NCI-H82 (cell line): ENCODE measurements at places on chromosomes 3 and 15.

DNA sequence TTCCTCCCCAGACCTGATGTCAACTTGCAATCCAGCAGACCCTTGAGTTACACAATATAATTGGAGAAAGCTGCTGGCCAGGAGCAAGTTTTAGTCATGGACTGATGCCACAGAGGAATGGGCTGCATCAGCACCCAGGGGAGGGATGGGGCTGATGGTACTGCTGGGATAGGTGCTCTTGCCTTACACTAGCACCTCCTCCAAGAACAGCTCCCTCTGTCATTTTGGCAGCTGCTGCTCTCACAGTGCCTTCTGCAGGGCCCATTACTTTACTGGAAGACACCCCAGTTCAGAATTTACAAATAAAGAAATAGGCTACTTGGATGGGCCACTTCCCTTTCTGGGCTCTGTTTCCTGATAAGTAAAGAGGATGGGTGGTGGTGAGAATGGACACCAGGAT is 85.3 kb upstream of the RORA start:
- DNase-seq = no peak

- peak; percentile 25 for DNase-seq
These were observed 113.5 kb downstream of the GMPS start for GRCh38 chr3:155983834-155984474.

DNA sequence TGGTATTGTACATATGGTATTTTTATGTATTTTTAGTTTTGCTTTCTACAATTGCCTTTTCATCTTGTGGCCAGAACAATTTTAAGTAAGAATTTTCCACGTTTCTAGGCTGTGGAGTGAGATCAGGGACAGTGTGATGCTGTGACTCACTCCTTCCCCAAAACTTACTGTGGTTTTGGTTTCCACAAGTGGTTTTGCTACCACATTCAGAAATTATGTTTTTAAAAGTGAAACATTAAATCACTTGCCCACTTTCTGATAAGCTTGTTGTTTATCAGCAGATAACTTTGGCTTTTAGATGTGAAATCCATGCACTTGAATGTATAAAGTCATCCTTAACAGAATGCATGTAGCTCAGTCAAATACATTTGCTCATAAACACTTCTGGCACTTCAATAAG is 192.2 kb upstream of the THRB start:
- DNase-seq = no peak

DNA sequence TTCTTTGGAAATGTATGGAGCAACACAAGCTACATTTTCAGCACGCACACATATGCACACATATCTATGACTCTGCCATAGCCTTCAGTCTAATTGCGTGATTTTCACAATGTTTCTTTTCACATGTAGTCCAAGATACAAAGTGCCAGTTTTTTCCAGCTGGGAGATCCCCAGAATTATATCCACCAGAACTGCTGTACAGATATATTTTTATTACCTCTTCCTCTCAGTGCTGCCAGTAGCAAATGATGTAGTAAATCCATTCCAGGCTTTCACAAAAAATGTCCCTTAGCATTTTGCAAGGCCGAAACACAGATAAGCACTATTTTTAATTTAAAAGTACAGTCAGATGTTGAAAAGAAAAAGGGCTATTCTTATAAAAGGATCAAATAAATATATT is 719.8 kb upstream of the SEMA6D start:
- DNase-seq = no peak

DNA sequence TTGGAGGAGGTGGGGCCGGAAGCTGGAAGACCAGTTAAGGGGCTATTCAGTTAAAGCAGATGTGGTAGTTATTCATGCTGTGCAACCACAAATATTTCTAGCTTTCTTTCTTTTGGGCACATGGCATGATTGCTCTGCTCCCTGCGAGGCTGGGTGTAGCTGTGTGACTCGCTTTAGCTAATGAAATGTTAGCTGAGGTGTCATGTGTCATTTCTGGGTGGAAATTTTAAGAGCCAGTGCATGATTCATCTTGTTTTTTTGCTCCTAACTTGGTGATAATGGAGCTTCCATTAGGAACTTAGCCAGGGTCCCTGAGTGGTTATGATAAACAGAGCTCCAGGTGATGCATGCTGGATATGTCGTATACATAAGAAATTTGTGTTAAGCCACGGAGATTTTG is 300.6 kb downstream of the SATB1 start:
- DNase-seq = no peak

DNA sequence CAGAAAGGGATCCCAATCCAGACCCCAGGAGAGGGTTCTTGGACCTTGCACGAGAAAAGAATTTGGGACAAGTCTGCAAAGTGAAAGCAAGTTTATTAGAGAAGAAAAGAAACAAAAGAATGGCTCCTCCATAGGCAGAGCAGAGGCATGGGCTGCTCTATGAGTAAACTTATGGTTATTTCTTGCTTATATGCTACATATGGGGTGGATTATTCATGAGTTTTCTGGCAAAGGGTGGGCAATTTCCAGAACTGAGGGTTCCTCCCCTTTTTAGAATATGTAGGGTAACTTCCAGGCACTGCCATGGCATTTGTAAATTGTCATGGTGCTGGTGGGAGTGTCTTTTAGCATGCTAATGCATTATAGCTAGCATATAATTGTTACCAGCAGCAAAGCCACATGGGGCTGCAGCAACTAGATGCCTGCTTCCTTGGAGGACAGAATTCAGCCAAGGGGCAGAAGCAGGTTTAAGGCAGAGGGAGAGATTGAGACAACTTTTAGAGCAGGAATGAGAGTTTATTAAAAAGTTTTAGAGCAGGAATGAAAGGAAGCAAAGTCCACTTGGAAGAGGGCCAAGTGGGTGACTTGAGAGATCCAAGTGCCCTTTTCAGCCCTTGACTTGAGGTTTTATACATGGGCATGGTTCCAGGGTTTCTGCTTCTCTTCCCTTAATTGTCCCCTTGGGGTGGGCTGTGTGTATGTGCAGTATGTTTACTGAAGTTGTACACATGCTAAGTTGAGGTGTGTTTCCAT is 41.3 kb downstream of the METTL6 start:
- DNase-seq = no peak

DNA sequence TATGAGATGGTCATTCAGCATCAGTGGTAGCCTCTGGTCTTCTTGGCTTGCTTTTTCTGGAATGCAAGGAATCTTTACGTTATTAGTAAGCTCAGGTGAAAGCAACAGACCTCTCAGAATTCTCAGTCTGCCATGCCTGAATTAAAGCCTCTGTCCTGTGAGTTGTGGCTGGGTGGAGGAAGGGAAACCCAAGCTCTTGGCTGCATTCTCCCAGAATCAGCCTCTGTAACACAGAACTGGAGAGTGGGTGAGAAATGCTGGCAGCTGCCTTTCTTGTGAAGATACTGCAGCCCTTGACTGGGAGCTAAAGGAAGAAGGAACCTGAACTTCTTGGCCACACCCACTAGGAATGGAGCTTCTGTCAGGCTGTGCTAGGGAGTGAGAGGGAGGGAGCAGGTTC is 505.8 kb downstream of the EPHA3 start:
- peak; percentile 3 for DNase-seq

GRCh38 chr3:109963831-109964230 is 626.5 kb upstream of the DPPA4 start:
- no peak for DNase-seq

- no peak for DNase-seq
These were observed 93.7 kb downstream of the CACNA1D start for GRCh38 chr3:53588122-53588521.

- DNase-seq = peak; percentile 85
These were observed 97.0 kb downstream of the TNIK start for GRCh38 chr3:171363202-171363601.

- peak; percentile 38 for DNase-seq
These were observed 145.6 kb upstream of the SLC2A2 start for GRCh38 chr3:171172070-171172469.

- no peak for DNase-seq
These were observed 20.1 kb downstream of the FAM3D start for GRCh38 chr3:58646503-58646902.

GRCh38 chr15:57559875-57560274 is 31.8 kb upstream of the MYZAP start:
- DNase-seq = peak; percentile 85

DNA sequence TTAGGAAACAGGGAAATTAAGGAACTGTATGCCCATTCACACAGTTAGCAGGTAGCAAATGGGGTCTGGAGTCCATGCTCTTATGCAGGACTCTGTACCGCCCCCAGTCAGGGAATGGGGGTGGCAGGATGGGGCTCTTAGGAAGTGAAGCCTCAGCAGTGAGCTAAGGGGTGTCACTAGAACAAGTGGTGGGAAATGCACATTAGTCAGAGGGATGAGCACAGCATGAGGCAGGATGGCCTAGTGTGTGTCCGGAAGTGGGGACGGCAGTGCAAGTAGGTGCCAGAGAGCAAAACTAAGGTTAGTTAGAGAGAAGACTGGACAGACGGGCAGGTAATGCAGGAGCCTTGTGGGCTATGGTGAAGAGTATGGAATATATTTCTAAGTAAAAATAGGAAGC is 60.7 kb downstream of the ST3GAL6 start:
- DNase-seq = peak; percentile 58
